Activated CD4-positive, alpha-beta T cell treated with anti-CD3 and anti-CD28 coated beads, Interleukin-2, Interleukin-4, amounts not matched to agents 100 ng/mL and 50 ng/mL, durations not matched to agents 16 hours and 8 hours (primary cell): ENCODE measurements at places on chromosomes 2 and 18.

- DNase-seq: no peak
Observed at GRCh38 chr18:69974365-69974764, 26.7 kb upstream of the CD226 start.

GRCh38 chr2:208489687-208490086, 83.1 kb downstream of the PTH2R start:
- DNase-seq: no peak

GRCh38 chr2:42854207-42854818, 61.9 kb upstream of the HAAO start:
- no peak for DNase-seq

- DNase-seq: no peak
Observed at GRCh38 chr2:186617148-186617547, 27.3 kb downstream of the ITGAV start.

- no peak for DNase-seq
Observed at GRCh38 chr2:127604986-127605385, 41.0 kb upstream of the GPR17 start.

DNA sequence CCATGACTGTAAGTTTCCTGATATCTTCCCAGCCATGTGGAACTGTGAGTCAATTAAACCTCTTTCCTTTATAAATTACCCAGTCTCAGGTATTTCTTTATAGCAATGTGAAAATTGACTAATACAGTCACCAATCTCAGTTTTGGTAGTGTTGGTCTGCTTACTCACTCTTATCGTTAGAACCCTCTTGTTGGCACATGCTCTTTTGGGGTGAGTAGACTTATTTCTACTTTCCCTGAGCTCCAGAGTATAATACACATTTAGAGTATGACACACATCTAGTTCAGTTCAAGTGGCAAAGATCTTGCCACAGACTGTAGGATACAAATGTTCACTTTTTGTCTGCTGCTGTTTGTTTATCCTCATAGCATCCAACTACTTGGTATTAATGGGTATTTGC, 347.5 kb upstream of the CELF4 start:
- no peak for DNase-seq

DNA sequence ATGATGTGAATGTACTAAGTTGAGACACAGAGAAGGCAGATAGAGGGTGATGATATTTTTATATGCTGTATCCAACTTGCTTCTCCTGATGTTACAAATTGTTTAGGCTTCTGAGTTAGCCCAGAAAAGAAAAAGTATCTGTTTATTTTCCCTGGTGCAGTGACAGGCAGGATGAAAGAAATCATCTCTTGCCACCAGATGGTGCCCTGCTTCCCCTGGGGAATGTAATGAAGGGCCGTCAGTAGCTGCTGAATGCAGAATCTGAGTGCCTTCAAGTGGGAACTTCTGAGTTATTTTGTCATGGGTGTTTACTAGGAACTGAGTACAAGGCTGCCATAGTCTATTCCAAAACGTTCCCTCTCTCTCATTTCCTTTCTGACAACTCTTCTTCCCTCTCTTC, 525.6 kb downstream of the MBD2 start:
- no peak for DNase-seq

GRCh38 chr2:174247474-174248186, 702 bp downstream of the OLA1 start:
- peak; percentile 4 for DNase-seq

DNA sequence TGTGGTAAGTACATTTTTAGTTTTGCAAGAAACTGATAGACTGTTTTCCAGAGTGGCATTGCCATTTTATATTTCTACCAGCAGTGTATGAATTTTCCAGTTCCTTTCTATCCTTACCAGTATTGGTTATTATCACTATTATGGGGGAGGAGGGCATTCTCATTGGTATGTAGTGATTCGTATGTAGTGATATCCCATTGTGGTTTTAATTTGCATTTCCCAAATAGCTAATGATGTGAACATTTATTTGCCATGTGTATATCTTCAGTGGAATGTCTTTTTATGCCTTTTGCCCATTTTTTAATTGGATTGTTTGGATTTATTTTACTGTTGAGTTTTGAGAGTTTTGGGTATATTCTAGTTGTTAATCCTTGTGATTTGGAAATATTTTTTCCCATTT, 16.9 kb downstream of the EIF5B start:
- DNase-seq: no peak

GRCh38 chr2:233849607-233850271, 4.6 kb downstream of the HJURP start:
- DNase-seq: no peak

DNA sequence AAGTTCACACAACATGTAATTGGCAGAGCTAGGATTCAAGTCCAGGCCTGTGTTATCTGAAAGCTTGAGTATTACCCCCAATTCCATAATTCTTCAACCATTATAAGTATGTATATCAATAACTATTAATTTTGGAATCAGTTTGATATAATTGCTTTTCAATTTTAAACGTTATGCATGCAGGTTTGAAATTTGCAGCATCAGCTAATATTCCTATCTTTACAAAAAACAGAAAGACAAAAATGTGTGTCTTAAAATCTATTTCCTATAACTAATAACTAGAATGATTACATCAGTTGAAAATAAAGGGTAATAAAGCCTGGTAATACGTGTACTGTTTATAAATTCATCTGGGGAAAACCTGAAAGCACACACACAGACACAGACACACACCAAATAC, 543.3 kb upstream of the PKDCC start:
- DNase-seq: no peak

- no peak for DNase-seq
Observed at GRCh38 chr18:47602273-47602897, 328.1 kb downstream of the SMAD2 start.

DNA sequence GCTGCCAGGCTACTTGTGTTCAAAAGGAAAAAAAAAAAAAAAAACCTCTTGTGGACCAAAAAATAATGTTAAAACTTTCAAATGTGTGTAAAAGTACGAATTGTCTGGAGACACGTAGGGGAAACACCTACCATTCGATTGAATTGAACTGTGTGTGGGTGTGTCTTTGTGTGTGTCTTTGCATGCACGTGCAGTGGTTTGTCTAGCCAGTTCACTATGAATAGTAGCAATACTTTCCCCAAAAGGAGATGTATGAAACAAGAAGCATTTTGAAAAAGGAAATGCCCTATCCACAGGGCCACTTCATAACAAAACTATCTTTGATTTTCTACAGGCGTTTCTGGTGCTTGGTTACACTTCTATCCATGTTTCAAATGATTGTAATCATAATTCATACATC, 186.8 kb downstream of the RPRM start:
- no peak for DNase-seq

DNA sequence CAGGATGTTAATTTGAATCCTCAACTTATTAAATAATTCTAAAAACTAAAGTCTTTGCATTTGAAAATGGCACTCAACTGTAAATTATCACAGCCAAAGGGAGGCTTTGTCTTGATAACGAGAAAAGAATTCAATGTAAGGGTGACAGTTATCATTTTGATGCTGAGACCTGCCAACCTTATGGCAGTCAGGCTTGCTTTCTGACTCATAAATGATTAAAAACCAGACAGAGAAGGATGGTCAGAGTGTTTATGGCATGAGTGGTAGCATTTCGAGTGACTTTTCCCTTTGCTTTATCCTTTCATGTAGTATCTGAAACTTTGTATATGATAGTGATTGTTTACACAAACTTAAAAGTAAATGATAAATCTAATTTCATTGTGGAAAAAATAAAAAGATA, 53.9 kb upstream of the EPC2 start:
- DNase-seq: peak; percentile 61

GRCh38 chr2:174545240-174545639, 52.4 kb downstream of the WIPF1 start:
- no peak for DNase-seq

DNA sequence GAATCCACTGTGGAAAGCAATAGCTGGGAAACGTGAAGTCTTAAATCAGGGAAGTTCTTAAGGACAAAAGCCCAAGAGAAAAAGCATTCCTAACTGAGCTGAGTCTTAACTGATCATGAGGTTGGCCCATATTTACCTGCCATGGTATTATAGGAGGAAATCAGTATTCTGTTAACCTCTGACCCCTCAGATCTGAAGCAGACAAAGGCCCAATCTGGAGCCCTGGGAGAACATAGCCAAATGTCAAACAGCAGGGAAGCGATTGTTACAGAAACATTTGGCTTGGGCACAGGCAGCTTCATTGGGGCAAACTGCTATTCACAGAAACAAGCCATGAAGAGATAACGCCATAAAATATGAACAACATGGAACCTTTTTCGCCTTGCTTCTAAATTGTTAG, 18.8 kb downstream of the EPHA4 start:
- no peak for DNase-seq

DNA sequence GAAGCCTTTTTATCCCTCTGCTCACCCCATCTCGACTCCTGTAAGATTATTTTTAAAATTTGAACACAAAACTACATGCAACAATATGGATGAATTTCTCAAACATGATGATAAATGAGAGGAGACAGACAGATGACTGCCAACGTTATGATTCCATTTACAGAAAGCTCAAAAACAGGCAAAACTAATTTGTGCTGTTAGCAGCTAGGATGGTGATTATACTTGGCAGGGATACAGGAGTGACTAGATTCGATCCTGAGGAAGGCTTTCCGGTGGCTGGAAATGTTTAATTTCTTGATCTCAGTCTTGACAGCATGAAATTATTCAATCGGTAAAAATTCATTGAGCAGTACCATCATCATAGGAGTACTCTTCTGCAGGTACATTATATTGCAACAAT, 163.4 kb upstream of the SH3BP4 start:
- DNase-seq: no peak

- peak; percentile 71 for DNase-seq
Observed at GRCh38 chr18:39414009-39414700, 1848.6 kb upstream of the CELF4 start.

GRCh38 chr2:134300585-134300984, 46.7 kb downstream of the MGAT5 start:
- DNase-seq: no peak

DNA sequence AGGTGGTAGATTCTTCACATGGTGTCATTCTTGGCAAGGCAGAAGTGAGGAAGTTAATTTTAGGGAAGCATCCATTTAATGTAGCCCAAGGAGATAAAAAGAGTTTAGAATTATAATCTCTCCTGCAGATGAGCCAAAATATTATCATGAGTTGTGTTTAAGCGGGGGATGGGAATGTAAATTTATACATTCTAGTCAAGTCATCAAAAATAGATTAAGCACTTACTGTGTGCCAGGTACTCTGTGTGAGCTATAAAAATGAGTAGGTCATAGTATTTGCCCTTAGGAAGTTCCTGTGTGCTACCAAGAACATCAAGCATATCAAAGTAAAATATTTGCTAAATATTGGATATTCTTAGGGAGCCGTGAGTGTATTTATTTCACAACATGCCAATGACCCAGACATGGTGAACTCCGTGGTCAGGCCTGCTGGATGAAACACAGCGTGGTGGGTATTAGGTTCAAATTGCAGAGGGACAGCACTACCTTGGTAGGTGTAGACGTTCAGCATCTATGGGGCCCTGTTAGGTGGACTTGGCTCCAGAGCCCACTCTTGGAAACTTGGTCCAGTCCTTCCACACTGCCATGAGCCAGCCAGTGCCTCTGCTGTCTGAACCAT, 37.4 kb downstream of the MEIS1 start:
- DNase-seq: no peak

GRCh38 chr2:202339071-202339870, 36.9 kb upstream of the BMPR2 start:
- DNase-seq: no peak

DNA sequence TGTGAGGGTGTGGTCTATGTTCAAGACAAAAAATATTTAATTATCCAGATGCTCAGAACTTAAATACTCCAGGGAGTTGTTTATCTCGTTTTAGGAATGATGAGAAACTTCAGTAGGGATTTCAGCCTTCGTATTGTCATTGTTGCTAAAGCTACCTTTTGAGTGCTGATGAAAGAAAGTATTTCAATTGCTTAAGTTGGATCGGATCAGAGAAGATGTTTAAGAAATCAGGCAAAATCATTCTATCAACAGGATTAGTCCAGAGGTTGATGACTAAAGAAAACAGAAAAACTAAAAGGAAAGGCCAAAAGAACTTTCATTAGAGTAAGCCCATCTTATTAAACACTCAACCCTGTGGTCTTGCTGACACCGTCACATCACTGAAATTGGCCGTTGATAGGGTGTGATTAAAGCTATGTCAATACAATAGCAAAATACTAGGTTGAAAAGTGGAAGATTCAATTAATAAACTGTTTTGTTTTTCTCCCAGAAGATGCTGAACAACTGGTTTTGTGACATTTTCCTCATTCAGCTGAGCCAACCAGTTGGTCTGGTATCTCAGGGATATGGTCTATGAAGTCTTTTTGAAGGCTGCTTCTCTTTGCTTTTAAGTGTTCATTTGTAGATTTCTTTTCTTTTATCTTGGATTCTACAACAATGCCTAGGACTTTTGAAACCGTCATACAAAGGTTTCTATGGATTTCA, 551.7 kb downstream of the SLC4A3 start:
- no peak for DNase-seq

DNA sequence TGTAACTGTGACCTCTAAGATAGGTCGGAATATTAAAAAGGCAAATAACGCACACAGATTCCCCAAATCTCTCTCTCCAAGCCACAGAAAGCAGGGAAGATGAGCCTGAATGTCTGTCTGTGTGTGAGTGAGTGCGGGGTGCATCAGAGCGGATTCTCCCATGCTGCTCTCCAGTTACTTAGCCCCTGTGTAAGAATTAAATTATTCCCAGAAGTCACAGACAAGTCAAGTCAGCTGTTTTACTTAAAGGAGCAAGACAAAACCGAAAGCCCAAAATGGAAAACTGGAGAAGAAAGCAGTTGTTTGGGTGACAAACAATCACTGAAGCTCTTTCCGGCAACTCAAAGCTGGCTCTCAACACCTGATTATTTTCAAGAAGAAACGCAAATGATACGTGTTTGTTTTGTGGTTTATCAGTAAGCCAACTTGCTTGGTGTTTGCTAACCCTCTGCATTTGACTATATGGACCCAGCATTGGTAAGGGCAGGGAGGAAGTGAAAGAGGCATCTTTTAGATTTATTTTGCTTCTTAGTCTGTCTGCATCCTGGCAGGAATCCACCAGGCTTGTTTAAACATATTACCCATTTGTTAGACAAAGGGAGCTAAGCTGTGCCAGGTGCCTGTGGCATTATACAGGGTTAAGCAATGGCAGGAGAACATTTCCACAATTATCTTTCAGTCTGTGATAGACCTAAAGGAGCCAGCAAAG, 121.5 kb upstream of the CREB1 start:
- DNase-seq: no peak

DNA sequence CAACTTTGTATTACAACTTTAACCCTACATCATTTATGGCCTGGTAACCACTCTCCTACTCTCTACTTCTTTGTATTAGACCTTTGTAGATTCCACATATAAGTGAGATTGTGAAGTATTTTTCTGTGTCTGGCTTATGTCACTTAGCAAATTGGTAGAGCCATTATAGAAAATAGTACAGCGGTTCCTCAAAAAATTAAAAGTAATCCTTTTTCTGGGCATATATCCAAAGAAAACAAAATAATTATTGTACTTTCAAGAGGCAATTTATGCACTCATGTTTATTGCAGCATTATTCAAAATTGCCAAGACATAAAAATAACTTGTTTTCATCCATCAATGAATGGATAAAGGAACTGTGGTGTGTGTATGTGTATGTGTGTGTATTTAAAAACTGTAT, 537.5 kb upstream of the FSIP2 start:
- no peak for DNase-seq

- DNase-seq: no peak
Observed at GRCh38 chr18:55875371-55875901, 287.4 kb upstream of the TCF4 start.

GRCh38 chr2:217933617-217933993, 69.2 kb downstream of the TNS1 start:
- no peak for DNase-seq
